ENCODE measurements at places on chromosomes 12 and 14.

- DNase-seq: no peak
These were observed 139.8 kb upstream of the LGR5 start for GRCh38 chr12:71299541-71300376.

GRCh38 chr14:75141967-75142366, 15.1 kb upstream of the NEK9 start:
- DNase-seq: peak; percentile 56

GRCh38 chr14:30507209-30507608, 51.7 kb upstream of the G2E3 start:
- DNase-seq: no peak

- DNase-seq: peak; percentile 52
These were observed 10.5 kb upstream of the NUAK1 start for GRCh38 chr12:106149096-106149784.

DNA sequence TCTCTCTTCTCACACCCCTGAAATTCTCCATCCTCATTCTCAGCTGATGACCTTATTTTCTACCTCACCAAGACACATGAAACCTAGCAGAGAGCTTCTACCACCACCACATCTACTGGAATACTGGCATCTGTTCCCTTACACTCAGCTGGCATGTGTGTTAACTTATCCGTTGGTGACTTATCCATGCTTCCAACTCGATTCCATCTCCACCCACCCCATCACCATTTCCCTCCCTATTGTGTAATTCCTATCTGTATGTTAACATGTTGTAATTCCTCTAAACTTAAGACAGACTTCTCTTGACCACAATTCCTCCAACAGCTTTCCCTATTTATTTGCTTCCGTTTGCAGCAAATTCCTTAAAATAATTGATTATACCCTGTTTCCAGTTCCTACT, 15.4 kb downstream of the C1S start:
- DNase-seq: peak; percentile 22

- peak; percentile 64 for DNase-seq
These were observed 2.2 kb downstream of the IRF2BPL start for GRCh38 chr14:77026166-77026929.

DNA sequence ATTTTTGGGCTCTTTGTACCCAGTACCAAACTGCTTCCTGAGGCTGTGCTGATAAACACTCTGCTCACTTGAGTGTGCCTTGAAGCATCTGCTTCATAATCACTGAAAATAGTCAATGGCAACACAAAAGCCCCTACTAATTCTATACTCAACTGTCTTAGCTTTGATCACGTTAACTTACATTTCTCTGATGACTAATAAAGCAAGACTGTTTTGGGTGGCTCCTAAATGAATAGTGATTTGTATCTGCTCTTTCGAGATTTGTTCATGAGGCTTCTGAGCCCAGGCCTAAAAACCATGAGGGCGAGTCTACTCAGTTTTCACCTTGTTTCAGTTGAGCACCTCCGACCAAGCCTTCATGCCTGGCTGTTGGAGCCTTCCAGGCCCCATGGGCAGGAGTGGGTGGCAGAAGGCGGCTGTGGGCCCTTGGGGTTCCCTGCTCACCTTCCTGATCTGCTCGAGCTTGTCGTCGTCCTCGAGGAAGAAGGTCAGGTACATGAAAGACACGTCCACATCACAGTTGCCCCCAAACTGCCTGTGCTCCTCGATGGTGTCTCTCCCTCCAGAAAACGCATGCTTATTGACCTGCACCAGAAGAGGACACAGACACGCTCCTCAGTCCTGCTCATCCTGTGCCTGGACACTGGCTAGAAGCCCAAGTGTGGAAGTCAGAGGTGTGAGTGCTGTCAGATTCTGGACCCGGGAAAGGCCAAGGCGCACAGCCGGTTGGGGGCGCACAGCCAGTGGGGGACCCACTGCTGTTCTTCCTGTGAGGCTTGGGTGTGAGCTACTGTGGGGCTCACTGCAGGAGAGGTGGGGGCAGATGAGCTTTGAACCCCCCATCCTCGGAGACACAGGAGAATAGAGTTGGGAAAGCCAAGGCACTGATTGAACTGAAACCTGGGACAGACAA, 13.7 kb downstream of the SLC25A47 start:
- no peak for DNase-seq

DNA sequence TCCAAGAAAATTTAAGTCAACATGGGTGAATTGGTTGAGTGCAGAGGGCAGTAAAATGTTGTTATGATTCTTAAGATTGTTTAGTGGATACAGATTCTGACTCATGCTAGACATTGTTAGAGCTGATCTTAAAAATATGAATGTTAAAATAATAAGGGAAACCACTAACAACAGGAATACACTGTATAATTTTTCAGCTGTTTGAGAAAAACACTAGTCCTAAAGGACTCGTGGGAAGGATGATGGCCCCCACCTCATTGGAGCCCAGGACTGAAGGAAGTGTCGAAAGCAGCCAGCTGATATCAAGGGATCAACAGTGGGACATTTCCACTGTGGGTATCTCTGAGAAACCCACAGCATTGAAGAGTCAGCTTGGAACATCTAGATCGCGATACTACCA, 82.9 kb upstream of the SCAF11 start:
- no peak for DNase-seq

- peak; percentile 63 for DNase-seq
These were observed 1.5 kb downstream of the AQP6 start for GRCh38 chr12:49974231-49974675.

DNA sequence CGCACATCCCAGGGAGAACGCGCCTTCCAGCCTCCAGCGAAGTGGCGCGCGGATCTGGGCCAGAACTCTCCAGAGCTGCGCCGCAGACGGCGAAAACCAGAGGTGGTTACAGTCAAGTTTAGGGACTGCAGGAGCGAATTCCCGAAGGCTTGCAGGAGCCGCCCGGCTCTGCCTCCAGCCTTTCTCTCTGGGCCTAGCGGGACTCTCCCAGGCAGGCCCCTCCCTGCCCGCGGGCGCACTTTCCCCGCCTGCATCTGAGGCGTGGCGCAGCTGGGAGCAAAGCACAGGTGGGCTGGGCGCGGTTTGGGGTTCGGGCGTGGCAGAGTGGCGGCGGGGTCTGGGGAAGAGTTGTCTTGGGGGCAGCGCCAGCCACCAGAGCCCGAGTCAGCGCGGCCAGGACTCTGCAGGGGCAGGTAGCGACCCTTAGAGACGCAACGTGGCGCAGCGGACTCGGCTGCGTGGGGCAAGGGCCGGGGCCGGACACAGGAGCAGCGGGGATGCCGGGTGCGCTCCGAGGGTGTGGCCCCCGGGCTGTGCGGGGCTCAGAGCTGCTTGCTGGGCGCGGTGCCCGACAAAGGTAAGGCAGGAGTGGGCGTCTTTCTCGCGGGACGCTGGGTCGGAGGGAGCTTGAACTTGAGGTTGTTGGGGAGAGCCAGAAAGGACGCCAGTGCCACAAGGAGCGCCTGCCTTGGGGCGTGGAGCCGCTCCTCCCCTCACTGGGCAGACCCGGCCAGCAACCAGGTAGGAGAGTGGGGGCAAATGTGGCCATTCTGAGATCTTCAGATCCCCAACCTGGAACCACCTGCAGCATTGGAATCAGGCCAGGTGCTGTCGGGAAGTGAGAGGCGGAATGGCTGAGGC, 1126.0 kb downstream of the AACS start:
- DNase-seq: no peak

DNA sequence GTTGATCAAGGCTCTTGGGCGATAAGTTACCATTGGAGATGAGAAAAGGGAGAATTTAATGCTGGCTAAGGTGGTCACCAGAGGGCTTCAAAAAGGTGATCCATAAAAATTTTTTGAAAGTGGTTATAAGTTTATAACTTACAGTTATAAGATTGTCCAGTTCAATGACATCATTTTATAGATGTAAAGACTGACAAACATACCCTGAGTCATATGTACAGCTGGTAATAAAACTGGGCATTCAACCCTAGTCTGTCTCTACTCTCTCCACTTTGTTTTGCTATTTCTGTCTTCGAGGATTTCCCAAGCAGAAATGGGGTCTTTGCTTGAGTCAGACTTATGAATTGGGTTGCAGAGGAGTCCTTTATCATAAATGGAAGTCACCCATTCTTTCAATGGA, 454.0 kb downstream of the SOX5 start:
- no peak for DNase-seq

- peak; percentile 63 for DNase-seq
These were observed 12.8 kb upstream of the RILPL1 start for GRCh38 chr12:123546281-123546680.

GRCh38 chr14:23605931-23606585, 27.5 kb upstream of the JPH4 start:
- DNase-seq: no peak

- no peak for DNase-seq
These were observed 43.6 kb downstream of the SPATS2 start for GRCh38 chr12:49410818-49411217.

GRCh38 chr14:22221508-22221907, 367.5 kb downstream of the DAD1 start:
- peak; percentile 12 for DNase-seq

DNA sequence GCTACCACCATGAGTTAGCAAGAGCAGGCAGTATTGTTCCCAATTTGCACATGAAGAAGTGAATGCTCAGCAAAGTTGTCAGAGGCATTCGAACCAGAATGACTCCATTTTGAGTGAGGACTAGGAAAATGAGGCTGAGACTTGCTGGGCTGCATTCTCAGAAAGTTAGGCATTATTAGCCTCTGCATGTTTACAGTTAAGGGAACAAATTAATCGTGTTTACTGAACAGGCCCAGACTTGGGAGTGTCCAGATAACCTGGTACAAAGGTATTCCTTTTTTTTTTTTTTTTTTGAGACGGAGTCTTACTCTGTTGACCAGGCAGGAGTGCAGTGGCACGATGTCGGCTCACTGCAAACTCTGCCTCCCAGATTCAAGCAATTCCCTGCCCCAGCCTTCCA, 22.5 kb upstream of the VWF start:
- no peak for DNase-seq

- no peak for DNase-seq
These were observed 95.2 kb downstream of the CALM1 start for GRCh38 chr14:90491911-90492531.

GRCh38 chr14:38839694-38840365, 263.2 kb downstream of the SEC23A start:
- no peak for DNase-seq

GRCh38 chr12:67889931-67890330, 99.3 kb upstream of the IFNG-AS1 start:
- no peak for DNase-seq

DNA sequence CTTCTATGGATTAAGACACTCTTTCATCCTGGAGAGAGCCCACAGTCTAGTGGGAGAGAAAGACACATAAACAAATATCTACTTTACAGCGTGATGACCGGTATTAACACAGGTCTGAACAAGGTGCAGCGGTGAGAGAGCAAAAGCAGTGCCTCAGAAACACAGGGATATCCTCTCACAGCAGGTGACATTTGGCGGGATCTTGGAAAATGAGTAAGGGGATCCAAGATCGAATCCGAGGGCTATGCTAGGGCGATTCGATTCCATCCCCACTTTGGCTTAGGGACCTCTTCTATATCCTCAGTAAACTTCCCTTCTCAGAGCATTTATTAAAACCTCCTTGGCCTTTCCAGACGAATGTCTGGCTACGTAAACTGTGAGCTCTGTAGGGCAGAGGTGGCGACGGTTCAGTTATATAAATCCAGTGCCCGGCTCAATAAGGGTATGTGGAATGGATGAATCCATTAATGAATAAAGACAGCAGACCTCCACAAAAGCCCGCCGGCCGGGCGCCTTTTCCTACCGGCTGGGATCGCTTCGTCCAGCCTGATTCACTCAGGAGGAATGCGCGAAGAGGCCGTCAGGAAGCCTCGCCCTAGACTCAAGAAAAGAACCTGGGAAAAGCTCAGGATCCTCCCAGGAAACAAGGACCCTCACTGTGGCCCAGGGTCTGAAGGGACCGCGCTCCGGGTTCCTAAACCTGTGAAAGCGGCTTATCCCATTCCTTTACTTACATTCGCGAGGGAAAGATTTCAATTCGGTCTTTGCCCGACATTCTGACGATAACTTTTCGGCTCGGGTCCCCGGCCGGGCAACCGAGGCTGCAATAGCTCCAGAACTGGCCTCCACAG, 455 bp downstream of the ATP6V1D start:
- DNase-seq: peak; percentile 86

DNA sequence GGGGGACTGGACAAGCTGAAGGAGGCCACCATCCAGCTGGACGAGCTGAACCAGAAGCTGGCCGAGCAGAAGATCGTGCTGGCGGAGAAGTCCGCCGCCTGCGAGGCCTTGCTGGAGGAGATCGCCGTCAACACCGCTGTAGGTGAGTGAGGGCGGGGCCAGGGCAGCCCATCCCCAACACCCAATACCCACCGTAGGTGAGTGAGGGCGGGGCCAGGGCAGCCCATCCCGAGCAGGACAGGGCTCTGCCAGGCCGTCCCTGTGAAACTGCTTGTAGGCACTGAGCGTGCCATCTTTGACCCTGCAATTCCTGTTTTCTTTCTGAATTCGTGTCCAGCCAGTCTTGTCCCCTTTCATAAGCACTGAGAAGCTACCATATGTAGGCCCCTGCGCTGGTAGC, 74.0 kb downstream of the CCDC92 start:
- no peak for DNase-seq

DNA sequence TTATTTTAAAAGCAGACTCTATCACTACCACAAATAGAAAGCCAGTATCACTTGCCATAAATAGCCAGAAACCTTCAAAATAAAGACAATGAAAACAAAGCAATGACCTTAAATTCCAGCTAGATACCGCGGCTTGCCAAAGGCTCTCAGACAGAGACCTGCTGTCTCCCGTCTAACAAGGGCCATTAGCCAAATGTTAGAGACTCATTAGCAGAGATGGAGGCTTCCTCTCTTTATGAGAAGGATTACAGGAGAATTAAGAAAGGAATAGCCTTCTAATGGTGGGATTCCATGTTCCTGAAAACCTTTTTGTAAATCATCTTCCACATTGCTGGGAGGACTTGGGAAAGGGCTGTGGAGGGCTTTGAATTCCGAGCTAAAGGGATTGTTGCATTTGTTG, 206.7 kb downstream of the AACS start:
- no peak for DNase-seq

DNA sequence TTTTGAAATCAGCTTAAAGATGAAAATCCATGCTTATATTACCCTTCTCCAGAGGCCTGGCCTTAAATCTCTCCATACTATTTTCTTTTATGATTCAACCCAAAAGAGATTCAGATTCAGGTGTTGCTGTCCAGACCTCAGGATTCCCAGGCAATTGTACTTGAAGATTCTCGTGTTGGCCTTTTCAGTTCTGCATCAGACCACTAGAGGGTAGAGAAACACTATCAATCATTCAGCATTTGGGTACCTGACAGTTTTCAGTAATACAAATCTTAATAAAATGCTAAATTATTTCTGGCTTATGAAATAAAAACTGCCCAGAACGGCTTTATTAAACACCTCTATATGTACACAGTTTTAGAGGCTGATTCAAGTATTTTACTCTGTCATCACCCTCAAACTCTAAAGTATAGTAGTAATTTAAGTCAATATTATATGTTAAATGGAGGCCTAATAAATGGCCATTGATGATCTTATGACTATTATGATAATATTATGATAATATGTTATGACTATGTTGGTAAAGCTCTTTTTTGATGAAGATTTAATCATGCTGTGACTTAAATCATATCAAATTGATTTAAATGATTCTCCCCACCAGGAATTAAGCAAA, 301.1 kb downstream of the DUSP6 start:
- peak; percentile 79 for DNase-seq

GRCh38 chr14:68783408-68784225, 9.2 kb downstream of the ZFP36L1 start:
- DNase-seq: no peak

GRCh38 chr12:113766131-113766878, 199.8 kb downstream of the RBM19 start:
- DNase-seq: no peak

Data from ELR (cell line).